Fibroblast of the aortic adventitia (primary cell): ENCODE measurements at places on chromosomes 1 and 21.

DNA sequence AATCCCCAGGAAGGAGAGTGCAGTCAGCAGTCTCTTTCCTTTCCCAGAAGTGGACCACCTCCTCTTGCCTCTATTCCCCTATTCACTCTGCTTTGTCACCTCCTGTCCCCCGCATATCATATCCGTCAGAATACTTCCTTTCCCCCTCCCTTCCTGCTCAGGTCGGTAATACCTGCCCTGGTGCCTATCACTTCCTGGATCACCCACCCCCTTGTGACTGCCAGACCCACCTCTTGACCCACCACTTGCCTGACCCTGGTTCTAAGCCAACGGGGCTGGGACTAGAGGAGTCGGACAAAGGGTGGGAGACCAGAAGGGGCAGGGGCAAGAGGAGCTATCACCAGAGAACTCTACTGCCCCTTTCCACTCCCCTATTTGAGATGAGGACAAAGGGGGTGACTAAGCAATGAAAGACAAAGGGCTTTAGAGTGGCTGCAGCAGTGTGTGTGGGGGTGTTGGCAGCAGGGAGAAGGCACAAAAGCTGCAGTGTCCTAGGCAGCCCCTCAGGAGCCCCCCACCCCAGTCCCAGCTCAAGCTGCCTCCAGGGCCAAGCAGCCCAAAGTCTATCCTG lies 1.7 kb upstream of the ADAMTS4 start:
- no peak for DNase-seq

GRCh38 chr1:53913352-53914033 lies 19.5 kb downstream of the DIO1 start:
- DNase-seq: no peak

- peak; percentile 58 for DNase-seq
Measured at GRCh38 chr21:41133874-41134522, 34.0 kb upstream of the BACE2 start.

GRCh38 chr1:223405507-223405906 lies 12.3 kb downstream of the CCDC185 start:
- DNase-seq: no peak

DNA sequence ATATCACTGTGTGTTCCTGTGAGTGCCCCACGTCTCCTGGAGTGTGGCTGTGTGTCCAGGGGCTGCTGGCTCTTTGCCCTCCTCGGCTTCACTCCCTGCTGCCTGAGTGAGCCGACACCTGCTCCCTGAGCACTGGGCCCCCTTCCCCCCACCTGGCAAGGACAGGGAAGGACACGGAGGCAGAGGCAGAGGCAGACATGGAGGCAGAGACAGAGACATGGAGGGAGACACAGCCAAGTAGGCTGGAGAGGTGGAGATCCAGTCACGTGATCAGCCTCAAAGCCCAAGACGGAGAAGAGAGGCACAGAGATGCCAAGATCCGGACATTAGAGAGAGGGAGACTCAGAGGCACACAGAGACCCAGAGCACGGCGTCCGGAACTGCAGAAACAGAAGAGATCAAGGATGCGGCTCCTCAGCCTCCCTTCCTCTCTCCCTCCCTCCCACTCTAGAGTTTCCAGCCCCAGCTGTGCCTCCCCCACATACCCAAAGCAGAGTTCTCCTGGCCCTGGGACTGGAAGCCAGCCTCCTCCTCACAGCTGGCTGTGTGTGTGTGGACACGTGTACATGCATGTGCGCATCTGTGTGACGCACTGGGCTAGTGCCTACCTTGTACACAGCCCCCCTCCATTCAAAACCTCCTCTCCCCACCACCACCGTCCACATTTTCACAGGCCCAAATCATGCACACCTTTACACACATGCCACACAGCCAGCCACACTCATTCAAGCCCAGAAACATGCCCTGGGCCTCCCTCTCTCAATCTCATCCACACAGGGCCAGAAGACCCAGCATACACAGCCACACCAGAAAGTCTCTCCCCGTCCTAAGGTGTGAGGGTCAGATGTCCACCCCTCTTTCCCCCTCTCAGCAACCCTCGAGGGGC lies 39.1 kb upstream of the WASF2 start:
- peak; percentile 80 for DNase-seq

- no peak for DNase-seq
Measured at GRCh38 chr1:109404838-109405237, 7.1 kb upstream of the SORT1 start.

DNA sequence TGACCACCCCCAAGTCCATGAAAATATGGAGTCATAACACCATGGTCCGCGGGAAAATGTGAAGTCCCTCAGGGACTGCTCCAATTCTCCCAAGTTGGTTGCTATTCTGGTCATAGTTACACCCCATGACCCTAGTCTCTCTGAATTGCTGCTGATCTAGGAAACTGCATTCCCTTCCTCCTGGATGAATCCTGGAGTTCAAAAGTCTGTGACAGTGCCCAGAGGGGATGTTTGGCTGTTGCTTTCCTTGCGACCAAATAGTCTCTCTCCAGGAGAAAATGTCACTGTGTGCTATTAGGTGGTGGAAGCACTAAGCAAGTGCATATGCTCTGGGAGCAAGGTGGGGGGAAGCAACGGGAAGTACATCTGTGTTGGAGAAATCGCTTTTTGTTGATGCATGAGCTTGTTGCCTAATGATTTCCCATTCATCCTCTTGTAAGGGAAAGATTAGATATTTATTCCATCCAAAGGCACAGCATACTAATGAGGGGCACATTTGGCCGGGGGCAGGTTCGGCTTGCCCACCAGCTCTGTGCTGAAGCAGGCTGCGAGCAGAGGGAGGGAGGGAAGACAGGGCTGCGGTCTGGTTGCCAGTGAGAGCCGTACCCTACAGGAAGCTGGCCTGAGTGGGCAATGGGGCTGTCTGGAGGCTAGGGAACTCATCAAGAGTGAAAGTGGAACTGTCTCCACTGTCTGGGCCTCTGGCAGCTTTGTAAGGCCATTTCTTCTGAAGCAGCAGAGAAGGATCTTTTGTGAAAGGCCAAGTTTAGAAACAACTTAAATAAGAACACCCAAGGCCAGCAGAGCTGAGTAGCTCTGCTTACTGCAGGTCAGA lies 27.2 kb downstream of the SYT6 start:
- no peak for DNase-seq

DNA sequence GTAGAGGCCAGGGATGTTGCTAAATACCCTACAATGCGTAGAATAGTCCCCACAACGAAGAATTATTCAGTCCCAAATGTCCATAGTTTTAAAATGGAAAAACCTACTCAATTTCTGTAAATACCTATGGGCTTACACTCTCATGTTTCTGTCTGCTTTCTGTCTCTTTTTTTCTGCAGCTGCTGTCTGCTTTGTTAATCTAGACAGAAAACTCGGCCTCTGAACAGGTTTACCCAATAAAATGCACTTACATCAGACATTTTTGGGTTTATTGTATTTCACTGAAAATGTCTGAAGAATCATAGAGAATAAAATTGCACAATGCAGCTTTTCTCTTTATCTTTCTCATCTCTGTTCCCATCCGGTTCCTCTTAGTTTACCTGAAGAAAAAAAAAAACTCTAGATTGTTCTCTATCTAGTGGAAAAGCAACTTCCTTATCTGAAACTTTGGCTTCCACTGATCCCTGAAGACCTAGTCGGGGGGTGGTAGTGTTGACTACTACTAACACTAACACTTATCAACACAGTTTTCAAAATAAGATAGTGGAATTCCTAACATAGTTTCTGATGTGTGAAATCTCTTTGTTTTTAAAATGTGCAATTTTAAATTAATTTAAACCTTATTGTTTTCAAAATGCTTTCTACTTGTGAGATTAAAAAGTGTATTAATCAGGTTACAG lies 76.9 kb upstream of the CCDC190 start:
- DNase-seq: peak; percentile 20

DNA sequence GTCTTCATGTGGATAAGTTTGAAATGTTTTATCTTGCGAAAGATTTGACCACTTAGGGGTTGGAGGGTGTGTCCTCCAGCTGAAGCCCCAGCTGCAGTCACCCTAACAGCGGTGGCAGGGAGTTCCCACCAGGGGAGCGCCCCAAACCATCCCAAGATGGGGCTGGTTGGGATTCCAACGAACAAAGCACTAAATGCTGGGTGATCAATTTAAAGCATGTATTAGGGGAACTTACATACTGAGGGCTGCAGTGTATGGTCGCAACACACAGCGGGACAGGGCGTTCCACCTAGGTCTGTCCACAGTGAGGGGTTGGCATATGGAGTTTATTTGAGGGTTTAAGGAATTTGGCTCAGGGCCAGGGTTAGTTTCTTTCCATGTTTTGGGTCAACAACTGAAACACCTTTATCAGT lies 26.3 kb downstream of the SLC37A1 start:
- no peak for DNase-seq

- DNase-seq: no peak
Measured at GRCh38 chr1:200628223-200628881, 7.8 kb upstream of the KIF14 start.

GRCh38 chr1:226596531-226597165 lies 48.1 kb downstream of the STUM start:
- DNase-seq: no peak
